Karpas-422 (cell line): ENCODE measurements at places on chromosomes 11 and 22. TPM values are rescaled to one million over a fixed set of nuclear protein-coding genes. Genes with fewer than 3 reads are reported as not detected.

GRCh38 chr11:61963282-61964057 is 4.0 kb downstream of the FTH1 start:
- peak; percentile 64 for DNase-seq

GRCh38 chr22:45059296-45059695 is 49.5 kb upstream of the PHF21B start:
- no peak for DNase-seq

DNA sequence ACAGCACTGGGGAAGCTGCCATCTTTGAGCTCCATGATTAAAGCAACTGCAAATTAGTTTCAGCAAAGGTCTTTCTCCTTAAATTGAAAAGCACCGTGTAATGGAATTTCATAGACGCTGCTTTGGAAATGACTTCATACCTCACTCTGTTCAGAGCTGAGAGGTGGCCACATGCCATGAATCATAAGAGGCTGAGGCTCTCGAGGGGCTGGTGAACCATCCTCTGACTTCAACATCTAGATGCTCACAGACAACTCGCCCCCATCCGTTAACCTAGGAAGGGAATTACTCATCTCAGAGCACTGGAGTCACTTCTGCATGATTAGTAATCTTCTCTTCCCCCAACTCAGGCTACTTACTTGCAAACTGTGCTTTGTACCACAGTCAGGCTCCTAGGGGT is 122.3 kb downstream of the RCN1 start:
- no peak for DNase-seq

The OR4D5 gene
- not detected in 2 replicates for total RNA-seq
